Activated CD4-positive, alpha-beta T cell treated with anti-CD3 and anti-CD28 coated beads for 36 hours (primary cell): ENCODE measurements at places on chromosomes 11 and 22. TPM values are rescaled to one million over a fixed set of nuclear protein-coding genes. Genes with fewer than 3 reads are reported as not detected.

- no peak for DNase-seq
- no peak overlapping the region for H3K27ac ChIP-seq
- H3K27me3 ChIP-seq = no peaks in the 10 kb centered on the region
- H3K4me1 ChIP-seq = no peaks in the 10 kb centered on the region
These were observed 9.8 kb downstream of the OR51F2 start for GRCh38 chr11:4830909-4831308.

DNA sequence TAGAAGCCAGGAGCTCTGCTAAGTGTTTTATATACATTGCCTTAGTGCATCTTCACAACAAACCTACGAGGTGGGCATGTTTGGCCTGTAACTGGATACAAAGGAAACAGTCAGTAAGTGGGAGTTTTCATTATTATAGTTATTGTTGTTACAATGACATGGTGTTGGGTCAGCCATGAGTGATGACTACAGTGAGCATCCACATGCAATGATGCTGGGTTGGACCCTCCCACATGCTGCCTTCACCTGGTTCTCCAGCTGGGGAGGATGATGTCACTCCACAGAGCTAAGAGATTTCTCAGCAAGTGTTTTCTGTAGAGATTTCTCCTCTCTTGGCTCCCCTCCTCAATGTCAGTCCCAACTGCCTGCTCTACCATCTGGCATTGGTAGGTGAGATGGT is 59.3 kb downstream of the EHF start:
- H3K4me3 ChIP-seq = no peak overlapping the region
- no peaks in the 10 kb centered on the region for H3K36me3 ChIP-seq
- DNase-seq = no peak
- H3K27ac ChIP-seq = no peak overlapping the region

- H3K4me1 ChIP-seq = peaks cover 19% of the 10 kb centered on the region
- no peak overlapping the region for H3K4me3 ChIP-seq
- H3K36me3 ChIP-seq = peaks cover 9% of the 10 kb centered on the region
- DNase-seq = no peak
These were observed 5.7 kb downstream of the C11orf54 start for GRCh38 chr11:93747122-93747521.

GRCh38 chr11:10653946-10654810 is 39.4 kb downstream of the IRAG1 start:
- no peaks in the 10 kb centered on the region for H3K36me3 ChIP-seq
- H3K4me3 ChIP-seq = no peak overlapping the region
- peak; percentile 53 for DNase-seq
- H3K27me3 ChIP-seq = no peaks in the 10 kb centered on the region
- H3K27ac ChIP-seq = no peak overlapping the region

- H3K4me3 ChIP-seq = no peak overlapping the region
- no peak for DNase-seq
- no peak overlapping the region for H3K27ac ChIP-seq
- H3K36me3 ChIP-seq = peaks cover 2% of the 10 kb centered on the region
- peaks cover 6% of the 10 kb centered on the region for H3K4me1 ChIP-seq
These were observed 69.0 kb downstream of the LARGE1 start for GRCh38 chr22:33851240-33851639.

Gene OR5AK2
- not detected for total RNA-seq

Gene CLTCL1
- 1.2 TPM for total RNA-seq
